ENCODE measurements at places on chromosomes 6 and 20.

DNA sequence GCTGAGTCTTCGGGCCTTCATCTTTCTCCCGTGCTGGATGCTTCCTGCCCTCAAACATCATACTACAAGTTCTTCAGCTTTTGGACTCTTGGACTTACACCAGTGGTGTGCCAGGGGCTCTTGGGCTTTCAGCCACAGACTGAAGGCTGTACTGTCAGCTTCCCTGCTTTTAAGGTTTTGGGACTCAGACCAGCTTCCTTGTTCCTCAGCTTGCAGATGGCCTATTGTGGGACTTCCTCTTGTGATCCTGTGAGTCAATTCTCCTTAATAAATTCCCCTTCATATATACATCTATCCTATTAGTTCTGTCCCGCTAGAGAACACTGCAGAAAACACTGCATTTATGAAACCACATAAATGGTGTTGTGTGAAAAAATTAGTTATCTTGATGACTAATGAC lies 13.9 kb upstream of the BCLAF1 start:
- DNase-seq = no peak

DNA sequence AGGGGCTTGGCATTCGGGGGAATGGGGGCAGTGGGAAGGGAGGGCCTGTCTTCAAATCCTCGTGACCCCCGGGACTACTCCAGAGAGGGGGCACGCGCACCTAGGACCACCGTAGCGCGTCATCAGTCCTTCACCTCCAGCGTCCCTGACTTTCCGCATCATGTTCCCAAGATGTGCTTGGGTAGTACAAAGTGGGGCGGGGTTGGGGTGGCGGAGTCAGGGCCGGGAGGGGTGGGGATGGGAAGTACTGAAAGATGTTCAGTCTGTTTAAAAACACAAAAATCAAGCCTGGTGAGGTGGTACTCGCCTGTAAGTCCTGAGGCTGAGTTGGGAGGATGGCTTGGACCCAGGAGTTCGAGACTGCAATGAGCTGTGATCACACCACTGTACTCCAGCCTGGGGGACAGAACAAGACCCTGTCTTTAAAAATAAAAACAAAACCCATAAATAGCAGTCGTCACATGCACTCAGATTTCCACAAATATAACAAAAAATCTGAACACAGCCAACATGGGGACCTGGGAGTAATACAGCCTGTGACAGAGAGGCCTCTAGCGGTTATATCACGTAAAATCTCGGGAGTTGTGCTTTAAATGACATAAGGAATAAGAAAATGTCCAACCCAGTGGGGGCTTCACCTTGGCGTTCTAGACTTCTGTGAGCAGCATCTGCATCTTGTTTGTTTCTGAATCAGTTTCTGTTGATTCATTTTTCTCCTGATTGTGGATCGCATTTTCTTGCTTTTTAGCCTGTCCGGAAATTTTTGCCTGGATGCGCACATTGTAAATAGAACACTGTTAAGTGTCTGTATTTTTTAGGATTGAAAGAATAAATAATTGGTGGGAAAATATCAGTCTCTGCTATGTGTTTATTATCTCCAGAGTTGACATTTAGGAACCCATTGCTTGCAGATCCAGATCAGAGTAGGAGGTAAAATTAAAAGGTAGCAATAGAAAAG lies 698 bp upstream of the LRP11 start:
- DNase-seq = peak; percentile 43

DNA sequence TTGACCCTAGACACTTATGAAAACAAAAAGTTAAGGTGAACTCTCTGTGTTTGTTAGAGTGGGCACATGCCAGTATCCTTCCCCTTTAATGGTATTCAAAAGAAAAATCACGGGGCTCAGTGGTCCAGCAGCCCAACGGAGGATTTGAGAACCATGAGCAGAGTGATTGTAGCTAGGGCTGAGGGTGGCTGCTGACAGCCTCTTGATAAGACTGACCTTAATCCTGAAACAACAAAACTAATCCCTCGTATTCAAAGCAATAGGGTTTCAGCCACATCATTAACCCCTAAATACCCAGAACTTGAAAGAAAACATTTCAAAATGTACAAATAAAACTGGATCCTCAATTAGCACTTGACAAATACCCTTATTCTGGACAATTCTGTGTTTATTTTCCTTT lies 95.1 kb downstream of the SNAP25 start:
- DNase-seq = no peak

DNA sequence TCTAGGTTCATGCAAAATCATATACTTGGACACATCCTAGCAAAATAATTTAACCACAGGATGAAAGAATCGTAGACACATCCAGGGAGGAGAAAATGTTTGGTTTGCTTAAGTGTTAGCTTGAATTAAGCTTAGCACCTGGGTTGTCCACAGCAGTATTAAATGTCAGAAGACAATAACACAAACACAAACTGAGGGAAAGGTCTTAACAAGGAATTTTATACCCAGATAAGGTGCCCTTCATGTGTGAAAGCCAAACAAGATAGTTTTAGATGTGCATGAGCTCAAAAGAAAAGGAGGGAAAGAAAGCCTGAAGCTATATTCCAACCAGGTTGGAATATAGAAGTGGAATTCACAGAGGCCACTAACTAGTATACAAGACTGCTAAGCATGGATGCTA lies 49.1 kb downstream of the SLC23A2 start:
- no peak for DNase-seq

GRCh38 chr6:166551754-166552495 lies 34.6 kb downstream of the RAMACL start:
- no peak for DNase-seq

GRCh38 chr6:79081663-79082062 lies 3.6 kb upstream of the PHIP start:
- DNase-seq = no peak

DNA sequence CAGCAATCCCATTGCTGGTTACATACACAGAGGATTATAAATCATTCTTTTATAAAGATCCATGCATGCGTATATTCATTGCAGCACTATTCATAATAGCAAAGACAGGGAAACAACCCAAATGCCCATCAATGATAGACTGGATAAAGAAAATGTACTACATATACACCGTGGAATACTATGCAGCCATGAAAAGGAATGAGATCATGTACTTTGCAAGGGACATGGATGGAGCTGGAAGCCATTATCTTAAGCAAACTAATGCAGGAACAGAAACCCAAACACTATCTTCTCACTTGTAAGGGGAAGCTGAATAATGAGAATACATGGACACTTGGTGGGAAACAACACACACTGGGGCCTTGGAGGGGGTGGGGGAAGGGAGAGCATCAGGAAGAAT lies 529.7 kb downstream of the TBC1D32 start:
- DNase-seq = no peak

GRCh38 chr6:55652429-55652828 lies 73.4 kb upstream of the HMGCLL1 start:
- no peak for DNase-seq

GRCh38 chr6:127463056-127463455 lies 3.9 kb upstream of the KIAA0408 start:
- no peak for DNase-seq

DNA sequence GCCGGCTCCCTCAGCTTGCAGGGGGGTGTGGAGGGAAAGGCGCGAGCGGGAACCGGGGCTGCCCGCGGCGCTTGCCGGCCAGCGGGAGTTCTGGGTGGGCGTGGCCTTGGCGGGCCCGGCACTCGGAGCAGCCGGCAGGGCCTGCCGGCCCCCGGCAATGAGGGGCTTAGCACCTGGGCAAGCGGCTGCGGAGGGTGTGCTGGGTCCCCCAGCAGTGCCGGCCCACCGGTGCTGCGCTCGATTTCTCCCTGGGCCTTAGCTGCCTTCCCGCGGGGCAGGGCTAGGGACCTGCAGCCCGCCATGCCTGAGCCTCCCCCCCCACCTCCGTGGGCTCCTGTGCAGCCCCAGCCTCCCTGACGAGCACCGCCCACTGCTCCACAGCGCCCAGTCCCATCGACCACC lies 514.5 kb upstream of the GJE1 start:
- DNase-seq = no peak

GRCh38 chr6:25384967-25385366 lies 105.8 kb downstream of the CARMIL1 start:
- no peak for DNase-seq

DNA sequence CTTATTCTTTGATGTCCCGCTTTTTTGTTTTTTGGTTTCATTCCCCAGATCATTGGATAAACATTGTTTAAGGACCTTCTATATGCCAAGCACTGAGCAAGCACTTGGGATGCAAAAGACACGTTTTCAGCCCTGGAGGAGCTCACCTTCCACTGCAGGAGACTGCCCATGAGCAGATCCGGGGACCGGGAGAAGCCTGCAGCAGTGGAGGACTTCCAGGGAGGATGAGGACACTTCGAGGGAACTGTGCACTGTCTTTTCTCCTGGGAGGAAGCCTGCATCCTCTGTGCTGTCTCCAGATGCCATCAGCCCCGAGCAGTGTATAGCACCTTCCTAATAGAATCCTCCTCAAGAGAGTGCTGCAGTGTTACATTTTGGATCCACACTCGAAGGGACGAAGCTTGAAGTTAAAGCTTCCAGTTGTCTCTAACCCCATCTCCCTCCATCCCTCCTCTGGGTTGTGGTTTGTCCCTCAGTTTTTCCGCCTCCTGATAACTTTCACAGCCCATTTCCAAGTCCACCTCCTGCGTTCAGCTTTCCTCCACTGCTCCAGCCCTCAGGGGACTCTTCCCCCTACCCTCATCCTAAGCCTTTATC lies 5.8 kb upstream of the KCNG1 start:
- no peak for DNase-seq

DNA sequence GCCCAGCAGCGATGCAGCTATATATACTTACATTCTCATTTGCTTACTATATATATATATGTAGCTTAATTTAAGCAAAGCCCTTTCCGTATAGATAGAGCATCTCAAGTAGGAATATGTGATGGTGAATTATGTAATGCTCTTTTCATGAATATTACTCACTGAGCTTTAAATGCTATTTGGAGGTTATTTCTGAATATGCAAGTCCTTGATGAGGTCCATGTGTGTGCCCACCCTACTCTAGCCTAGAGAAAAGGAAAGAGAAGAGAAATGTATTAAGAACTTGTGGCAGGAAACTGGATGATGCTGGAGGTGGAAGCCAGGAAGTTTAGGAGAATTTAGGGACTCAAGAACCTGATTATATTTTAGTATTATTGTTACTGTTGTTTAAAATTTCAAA lies 63.2 kb downstream of the PHACTR1 start:
- no peak for DNase-seq

DNA sequence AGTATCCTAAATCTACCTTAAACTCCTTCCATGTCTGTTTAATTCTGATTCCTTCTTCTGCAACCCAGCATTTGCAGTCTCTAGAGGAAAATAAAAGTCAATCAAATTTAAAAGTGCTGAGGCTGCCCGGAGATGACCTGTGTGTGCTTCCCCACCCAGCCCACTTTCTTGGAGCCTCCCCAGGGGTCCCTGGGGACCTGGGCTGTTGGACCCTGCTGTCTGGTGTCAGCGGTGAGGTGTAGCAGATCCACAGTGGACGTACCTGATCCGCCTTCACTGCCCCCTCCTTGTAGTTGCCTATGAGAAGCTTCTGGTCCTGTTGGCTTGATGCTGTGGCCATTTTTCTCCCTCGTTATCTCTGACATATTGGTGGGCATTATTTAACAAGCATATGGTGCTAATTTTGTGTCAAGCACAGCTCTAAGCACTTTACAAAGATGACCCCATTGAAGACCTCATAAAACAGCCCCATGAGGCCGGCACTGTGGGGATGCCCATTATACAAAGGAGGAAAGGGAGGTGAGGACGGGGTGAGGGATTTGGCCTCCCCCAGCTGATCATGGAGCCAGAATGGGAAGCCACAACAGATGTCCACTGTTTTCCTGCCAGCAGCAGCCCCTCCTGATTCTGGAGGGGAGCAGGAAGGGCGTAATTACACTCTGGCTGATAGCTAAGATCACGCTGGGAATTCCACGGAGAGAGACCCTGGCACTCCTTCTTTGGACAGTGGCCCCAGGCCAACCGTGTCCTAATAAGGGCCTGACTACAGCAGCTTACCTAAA lies 628.2 kb downstream of the CDH26 start:
- no peak for DNase-seq

DNA sequence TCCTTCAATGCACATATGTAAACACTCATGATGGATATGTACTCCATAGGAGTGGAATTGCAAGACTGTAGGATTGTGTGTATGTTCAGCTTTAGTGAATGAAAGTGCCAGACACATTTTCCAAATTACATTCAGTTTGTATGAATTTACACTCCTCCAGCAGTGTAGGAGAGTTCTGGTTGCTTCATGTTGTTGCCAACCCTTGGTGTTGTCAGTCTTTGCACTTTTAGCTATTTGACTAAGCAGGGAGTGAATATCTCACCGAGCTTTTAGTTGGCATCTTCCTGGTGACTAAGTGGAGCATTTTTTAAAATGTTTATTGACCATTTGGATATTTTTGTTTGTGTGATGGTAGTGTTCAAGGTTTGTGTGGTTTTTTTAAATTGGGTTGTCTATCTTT lies 23.9 kb downstream of the NKX2-4 start:
- no peak for DNase-seq
